Activated T-cell treated with anti-CD3 and anti-CD28 coated beads, Interleukin-2, amount 50 U/mL, for 48 hours (primary cell): ENCODE measurements at places on chromosomes 3 and 15.

DNA sequence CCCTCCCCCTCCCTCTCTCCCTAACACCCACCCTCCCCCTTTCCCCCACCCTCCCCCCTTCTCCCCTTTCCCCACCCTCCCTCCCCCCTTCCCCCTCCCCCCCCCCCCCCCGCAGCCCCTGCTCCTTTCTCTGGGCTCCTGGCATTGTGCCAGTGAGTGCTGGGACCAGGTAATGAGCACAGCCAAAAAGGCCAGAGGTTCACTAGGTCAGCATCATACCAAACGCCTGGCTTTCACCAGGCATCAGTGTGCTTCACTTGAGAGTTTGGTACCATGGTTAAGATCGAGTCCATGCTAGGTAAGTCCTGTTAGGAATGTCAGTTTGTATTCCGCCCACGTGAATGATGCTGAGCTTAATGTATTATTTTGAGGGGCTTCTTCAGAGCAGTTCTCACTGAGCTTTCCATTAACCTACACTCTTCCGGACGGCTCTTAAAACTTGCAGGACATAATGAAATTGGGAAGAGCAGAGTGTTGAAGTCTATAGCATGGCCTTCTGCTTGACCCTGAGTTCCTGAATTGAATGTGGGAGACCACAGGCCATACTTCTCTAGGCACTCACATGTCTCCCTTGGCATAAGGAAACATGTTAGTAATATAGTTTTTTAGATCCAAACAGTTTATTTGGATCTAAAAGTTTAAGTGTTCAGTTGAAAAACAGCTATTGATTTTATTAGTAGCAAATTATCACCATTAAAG is 45.6 kb downstream of the SENP2 start:
- DNase-seq: no peak

DNA sequence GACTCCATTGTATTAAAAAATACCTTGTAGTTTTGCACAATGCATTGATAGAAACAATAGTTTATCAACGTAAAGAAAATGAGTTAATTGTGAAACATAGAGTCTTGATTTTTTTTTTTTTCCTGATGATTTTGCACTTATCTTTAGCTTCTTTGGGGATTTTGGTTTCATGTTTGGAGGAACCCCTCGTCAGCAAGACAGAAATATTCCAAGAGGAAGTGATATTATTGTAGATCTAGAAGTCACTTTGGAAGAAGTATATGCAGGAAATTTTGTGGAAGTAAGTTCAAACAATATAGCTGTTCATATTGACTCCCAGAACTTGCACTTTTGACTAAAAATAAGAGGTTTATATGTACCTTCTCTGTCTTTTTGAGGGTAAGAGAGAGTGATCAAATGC is 7.0 kb downstream of the DNAJB11 start:
- DNase-seq: no peak

DNA sequence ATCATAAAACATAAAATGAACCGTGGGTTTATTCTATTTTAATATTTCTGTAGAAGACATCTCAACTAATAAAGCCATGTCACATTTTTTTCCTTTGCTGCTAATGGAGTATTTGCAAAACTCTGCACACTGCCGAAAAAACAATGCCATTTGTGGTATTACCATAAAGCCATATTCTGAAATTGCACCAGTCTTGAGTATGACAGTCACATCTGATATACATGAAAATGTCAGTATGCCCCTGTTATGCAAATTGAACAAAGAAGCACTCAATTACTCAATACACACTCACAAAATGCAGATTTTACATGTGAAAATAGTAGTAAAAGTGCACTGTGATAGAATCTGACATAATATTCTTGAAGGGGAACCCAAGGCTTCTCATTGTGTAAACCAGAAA is 55.2 kb upstream of the CPB1 start:
- DNase-seq: no peak

DNA sequence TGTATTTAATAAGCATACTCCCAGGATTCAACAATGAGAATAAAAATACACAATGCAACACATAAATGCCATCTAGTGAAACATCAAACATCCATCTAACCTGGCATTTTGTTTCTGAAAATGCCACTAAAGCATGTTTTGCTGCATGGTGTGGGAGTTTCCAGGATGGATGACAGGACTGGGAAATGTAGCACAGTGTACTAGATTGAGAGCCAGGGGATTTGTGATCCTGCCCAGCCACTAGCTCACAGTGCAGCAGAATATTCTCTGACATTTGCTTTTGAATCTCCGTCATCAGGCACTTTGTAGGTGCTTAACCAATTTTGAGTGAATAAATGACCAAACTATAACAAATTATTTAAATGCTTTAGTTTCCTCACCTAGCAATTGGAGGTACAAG is 404.8 kb downstream of the GAP43 start:
- no peak for DNase-seq

DNA sequence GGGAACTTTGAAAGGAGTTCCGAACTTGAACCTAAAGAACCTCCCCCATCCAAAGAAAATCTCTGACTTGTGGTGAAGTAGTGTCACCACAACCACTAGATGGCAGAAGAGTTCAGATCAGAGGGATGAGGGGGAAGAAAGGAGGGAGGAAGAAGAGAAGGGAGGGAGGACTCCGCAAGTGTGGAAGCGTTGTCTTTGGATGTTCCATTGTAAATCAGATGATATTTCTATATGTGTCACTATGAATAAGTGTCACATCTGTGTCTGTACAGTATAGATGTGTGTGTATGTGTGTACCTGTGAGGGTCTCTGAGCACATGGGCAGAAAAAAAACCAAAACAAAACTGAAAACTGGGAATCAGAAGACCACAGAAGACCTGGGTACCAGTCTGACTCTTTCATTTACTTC is 16.9 kb downstream of the SLC24A1 start:
- DNase-seq: no peak

DNA sequence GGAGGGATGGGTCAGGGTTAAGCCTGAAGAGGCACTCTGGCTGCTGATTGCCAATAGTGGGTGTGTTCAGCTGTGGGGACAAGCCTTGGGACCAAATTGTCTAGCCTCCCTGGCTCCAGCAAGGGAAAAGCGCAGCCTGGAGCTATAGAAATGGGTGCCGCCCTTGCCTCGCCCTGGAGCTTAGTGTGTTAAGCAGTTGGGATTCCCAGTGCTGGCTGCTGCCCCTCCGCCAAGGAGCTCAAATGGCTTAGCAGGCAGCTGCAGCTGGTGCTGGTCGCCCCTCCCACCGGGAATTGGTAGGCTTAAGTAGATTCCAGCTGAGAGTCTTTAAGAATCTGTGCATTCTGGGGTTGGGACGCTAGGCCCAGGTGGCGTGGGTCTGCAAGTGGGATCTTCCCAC is 662.9 kb upstream of the TBL1XR1 start:
- DNase-seq: no peak

GRCh38 chr15:42345504-42345903 is 13.8 kb upstream of the CAPN3 start:
- DNase-seq: no peak

DNA sequence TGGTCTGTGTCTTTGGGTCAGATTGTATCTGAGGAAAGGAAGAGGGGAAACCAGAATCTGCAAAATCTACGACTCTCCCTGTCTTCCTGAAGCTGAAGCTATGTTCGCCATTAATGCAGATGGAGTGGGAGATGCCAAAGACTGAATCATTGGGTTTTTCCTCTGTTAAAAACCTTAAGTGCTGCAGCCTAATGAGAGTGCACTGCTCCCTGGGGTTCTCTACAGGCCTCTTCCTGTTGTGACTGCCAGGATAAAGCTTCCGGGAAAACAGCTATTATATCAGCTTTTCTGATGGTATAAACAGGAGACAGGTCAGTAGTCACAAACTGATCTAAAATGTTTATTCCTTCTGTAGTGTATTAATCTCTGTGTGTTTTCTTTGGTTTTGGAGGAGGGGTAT is 24.0 kb downstream of the RMDN3 start:
- no peak for DNase-seq

GRCh38 chr3:177108648-177109047 is 88.6 kb downstream of the TBL1XR1 start:
- DNase-seq: no peak

DNA sequence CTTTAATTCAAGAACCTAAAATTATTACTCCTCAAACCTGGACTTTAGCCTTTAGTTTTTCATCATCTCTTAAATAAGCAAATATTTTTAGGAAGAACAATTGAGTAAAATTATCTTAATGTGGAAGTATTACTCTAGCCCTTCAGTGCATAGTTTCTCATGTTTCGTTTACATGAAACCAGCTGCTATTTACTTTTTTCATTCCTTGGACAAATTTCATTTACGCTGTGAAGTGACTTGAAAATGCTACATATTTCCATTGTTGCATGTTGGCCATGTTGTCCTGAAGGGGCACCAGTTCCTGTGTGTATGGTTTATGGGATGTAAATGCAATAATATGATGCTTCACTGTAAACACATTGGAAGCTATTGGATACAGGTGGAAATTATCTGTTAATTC is 49.9 kb downstream of the SLC25A26 start:
- DNase-seq: no peak

- DNase-seq: no peak
Observed at GRCh38 chr3:179016979-179017670, 54.5 kb downstream of the ZMAT3 start.
